ENCODE measurements at places on chromosomes 12 and 14.

GRCh38 chr14:89331398-89331797 is 85.6 kb downstream of the FOXN3 start:
- no peak for DNase-seq

GRCh38 chr12:77070382-77070781 is 5.0 kb upstream of the E2F7 start:
- no peak for DNase-seq

- no peak for DNase-seq
Measured at GRCh38 chr14:80054020-80054419, 157.3 kb downstream of the DIO2 start.

- no peak for DNase-seq
Measured at GRCh38 chr14:92590941-92591340, 77.4 kb downstream of the RIN3 start.

DNA sequence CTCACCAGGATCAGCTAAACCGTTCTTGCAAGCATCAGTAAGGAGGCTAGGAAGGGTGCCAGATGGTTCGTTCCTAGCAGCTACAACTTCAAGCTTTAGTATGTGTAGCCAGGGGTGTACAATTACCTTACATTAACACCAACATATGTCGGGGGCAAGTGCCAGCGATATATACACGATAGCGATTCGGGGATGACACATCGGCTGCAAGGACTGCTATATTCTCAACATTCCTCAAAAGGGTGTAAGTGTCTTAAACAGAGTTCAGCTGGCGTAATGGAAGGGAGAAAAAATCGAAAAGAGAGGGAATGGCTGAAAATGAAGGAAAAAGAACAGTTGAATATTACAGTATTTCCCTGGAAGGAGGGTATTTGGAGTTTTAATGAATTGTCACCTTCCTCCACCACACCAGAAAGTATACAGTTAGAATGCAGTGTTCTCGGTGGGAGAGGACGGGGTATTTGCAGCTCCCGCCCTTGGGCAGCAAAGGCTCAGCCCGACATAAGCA is 545 bp downstream of the LIMA1 start:
- DNase-seq: no peak

- no peak for DNase-seq
Measured at GRCh38 chr12:77372494-77372893, 307.1 kb upstream of the E2F7 start.

GRCh38 chr12:67410246-67410645 is 141.1 kb downstream of the CAND1 start:
- no peak for DNase-seq

DNA sequence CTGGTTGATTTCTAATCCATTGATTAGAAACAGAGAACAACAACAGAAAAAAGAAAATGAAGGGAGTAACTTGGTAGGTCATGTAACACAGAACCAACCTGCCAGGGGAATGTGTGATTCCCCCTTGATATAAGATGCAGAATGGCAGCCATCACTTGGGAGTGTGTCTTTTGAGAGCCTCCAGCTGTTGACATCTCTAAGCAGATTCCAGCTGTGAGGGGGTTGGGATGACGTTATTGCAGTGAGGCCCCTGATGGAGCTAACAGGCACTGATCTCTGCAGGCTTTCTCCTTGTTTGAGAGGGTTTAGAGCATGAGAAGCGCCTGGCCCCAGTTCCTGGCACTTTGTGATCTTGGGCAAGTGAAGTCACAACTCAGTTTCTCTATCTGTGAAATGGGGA is 124.9 kb downstream of the PELI2 start:
- no peak for DNase-seq

- DNase-seq: no peak
Measured at GRCh38 chr12:120041386-120042231, 52.6 kb downstream of the BICDL1 start.

DNA sequence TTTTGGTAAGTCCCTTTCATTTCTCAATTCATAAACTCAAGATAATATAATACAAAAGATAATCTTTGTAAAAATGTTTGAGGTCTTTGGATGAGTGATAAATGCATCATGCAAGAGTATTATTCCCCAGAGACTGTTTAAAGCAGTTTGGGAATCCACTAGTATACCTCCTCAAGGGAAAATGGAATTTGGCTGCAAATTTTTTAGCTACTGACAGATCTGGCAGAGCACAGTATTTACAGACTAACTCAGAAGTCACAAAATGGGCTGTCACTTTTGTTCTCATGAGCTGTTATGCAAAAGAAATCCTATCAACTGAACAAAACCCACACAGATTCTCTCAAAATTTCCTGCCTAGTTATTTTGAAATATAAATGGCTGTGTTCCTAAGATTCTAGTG is 9.9 kb downstream of the SPIC start:
- DNase-seq: no peak

DNA sequence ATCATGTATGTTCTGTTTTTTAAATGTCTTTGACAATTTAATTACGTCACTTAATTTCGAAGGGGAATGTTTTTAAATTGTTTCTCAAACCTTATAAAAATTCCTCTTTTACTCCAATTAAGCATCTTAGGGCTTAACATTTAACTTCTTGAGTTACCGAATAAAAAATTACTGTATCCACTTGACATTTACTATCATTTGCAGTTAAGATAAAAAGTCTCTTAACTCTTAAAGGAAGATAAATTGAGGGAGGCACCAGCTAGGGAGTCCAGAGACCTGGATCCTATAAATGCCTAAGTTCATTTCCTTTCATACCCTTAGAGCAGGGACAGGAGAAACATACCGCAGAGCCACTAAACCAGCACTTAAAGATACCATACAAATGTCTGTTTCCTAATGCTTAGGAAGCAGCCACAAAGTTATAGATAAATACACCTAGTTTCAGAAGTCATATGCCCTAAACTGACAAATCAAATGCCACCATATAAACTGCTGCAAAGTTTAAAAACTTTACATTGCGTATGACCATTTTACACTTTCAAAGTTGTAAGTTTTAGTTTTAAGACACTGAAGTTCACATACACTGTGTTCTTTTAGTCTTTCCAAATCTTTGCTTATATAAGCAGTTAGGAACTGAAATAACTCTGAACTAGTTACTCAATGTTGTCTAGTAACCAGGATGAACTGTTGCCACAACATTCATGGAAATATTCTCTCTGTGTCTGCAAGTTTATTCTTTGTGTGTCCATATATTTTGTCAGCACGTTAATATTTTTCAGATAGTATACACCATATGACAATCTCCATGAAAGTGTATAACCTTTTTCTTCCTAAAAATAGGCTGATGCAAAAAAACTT is 71.2 kb downstream of the GALNT4 start:
- no peak for DNase-seq

GRCh38 chr14:20428010-20428365 is 8.0 kb downstream of the KLHL33 start:
- DNase-seq: no peak

DNA sequence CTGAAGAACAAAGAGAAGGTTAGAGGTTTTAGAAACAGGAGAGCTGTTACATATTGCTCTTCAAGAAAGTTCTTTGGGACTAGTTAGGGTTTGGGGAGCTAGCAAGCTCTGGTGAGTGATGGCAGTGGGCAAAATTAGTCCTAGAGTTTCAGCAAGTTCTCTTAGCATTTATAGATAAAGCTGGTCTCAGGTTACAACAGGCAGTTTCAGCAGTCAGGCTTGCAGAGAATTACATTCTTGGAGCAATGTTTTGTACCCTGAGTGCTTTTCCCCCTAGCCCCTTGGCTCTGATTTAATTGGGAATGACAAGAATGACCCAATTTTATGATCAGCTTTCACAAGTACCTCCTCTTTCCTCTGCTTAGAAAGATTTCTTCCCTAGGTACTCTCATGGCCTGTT is 21.4 kb upstream of the EID3 start:
- DNase-seq: no peak

- DNase-seq: no peak
Measured at GRCh38 chr14:91352053-91352452, 65.6 kb downstream of the CCDC88C start.

DNA sequence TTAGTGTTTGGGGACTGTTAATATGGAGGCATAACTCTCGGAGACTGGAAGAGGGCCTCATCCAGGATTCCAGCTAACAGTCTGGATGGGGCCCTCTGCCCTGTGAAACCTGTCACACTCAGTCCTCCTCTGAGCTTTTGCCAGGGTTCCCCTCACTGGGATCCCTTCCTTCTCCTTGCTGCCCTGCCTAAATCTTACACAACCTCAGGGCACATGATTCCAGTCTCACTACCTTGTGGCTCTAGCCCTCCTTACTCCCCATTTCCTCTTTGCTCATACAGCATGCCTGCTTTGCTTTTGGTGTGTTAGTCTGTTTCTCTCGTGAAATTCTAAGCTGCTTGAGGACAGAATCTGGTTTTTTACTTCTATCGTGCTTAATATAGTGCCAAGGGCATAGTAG is 942 bp upstream of the GSG1 start:
- DNase-seq: no peak

- DNase-seq: no peak
Measured at GRCh38 chr14:70988452-70988851, 81.2 kb downstream of the PCNX1 start.

- DNase-seq: no peak
Measured at GRCh38 chr14:103713304-103714062, 1.8 kb downstream of the XRCC3 start.

GRCh38 chr14:100747021-100747586 is 20.4 kb downstream of the DLK1 start:
- no peak for DNase-seq

- DNase-seq: no peak
Measured at GRCh38 chr12:74719447-74719846, 181.8 kb downstream of the ATXN7L3B start.

- no peak for DNase-seq
Measured at GRCh38 chr12:120432772-120433525, 5.0 kb upstream of the COX6A1 start.

- DNase-seq: no peak
Measured at GRCh38 chr14:23177181-23177580, 6.3 kb downstream of the SLC7A8 start.

DNA sequence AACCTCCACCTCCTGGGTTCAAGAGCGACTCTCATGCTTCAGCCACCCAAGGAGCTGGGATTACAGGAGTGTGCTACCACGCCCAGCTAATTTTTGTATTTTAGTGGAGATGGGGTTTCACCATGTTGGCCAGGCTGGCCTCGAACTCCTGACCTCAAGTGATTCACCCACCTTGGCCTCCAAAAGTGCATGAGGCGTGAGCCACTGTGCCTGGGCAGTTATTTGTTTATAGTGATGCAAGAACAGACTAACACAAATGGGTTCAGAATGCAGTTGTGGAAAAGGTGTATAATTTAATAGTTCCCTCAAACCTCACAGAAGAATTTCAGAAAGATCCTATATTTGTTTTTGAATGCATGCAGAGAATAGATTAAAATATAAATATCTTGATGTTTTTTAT is 447.1 kb downstream of the ZFP36L1 start:
- DNase-seq: no peak
